Stimulated activated CD4-positive, alpha-beta T cell treated with anti-CD3 and anti-CD28 coated beads, Interleukin-4, amount 100 ng/mL, for 4 hours (primary cell): ENCODE measurements at places on chromosomes 11 and 22.

GRCh38 chr11:128874427-128874826 is 7.3 kb upstream of the KCNJ1 start:
- no peak for DNase-seq

GRCh38 chr11:12050470-12051286 is 42.3 kb upstream of the DKK3 start:
- DNase-seq = no peak

GRCh38 chr11:131808470-131808869 is 438.1 kb downstream of the NTM start:
- no peak for DNase-seq

- no peak for DNase-seq
These were observed 4.1 kb downstream of the MUC6 start for GRCh38 chr11:1032310-1032891.

GRCh38 chr11:121334973-121335710 is 42.6 kb downstream of the SC5D start:
- DNase-seq = no peak

- no peak for DNase-seq
These were observed 292.0 kb upstream of the CTSC start for GRCh38 chr11:88629496-88629895.

GRCh38 chr11:67627812-67628624 is 1.7 kb downstream of the NUDT8 start:
- DNase-seq = no peak

DNA sequence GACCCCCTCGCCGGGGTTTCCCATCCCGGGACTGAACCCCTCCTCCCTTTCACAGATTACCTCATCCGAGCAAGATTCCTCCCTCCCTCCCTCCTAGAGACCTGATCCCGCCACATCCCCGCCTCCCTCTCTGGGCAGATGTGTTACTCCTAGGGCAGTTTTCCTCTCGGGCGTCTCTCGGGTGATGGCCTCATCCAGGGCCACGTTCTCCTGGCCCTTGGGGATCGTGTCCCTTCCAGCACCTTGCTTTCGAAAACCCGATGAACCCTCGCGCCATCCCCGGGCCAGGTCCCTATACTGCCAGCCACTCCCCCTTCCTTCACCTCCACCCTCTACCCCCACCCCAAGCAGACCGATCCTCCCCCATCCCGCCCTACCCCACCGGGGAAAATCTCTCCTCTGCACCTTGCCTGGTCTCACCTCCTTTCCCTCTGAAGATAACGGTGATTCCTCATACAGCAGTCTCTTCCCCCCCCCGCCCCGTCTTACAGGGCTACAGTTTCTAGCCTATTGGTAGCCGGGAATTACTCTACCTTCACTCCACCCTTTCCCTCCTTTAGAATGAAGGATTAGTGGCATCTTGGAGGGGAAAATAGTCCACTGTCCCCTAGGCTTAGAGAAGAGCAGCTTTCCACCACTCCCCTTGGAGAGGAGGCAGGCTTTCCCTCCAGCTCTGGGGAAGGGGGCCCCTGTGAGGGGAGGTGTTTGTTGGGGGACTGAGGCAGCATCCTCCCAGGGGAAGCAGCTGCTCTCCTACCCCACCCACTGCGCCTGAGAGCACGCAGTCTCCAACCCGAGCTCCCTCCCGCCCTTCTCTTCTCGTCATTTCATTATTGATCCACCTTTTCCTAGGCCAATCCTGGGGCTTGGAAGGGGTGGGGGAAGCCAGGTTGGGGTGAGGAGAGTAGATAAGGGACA is 1.2 kb downstream of the KMT2A start:
- peak; percentile 40 for DNase-seq

GRCh38 chr11:67287355-67288197 is 1.5 kb upstream of the ANKRD13D start:
- no peak for DNase-seq

DNA sequence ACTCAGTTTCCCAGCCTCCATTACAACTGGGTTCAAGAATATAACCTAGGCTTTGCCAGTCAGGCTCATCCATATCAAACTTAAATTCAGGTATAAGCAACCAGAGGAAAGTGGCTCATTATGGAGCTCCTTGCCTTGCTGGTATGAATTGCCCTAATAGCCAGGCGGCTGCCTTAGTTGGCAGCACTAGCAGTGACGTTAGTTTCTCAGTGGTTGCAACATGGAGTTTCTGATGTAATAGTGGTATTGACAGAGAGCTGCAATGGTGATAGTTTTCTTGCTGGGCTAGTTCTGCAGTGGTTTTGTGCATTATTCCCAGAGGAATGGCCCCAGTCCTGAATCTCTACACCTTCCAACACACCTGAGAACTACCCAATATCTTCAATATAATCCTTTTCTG is 3.8 kb upstream of the TMEM123 start:
- DNase-seq = no peak

DNA sequence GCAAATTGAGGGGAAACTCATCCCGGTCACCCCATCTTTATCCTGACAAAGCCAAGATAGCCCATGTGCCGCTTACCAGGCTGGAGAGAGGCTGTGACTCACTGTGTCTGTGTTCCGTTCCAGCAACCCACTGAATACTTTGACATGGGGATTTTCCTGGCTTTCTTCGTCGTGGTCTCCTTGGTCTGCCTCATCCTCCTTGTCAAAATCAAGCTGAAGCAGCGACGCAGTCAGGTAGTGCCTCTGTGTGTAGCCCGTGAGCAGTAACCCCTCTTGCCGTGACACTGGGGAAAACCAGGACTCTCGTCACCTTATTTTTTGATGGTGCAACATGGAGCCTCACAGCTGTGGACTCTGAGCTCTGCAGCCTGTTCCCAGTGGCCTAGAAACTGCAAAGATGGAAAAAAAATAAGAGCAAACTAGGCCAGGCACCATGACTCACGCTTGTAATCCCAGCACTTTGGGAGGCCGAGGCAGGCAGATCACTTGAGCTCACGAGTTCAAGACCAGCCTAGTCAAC is 16.9 kb downstream of the C22orf31 start:
- DNase-seq = no peak

DNA sequence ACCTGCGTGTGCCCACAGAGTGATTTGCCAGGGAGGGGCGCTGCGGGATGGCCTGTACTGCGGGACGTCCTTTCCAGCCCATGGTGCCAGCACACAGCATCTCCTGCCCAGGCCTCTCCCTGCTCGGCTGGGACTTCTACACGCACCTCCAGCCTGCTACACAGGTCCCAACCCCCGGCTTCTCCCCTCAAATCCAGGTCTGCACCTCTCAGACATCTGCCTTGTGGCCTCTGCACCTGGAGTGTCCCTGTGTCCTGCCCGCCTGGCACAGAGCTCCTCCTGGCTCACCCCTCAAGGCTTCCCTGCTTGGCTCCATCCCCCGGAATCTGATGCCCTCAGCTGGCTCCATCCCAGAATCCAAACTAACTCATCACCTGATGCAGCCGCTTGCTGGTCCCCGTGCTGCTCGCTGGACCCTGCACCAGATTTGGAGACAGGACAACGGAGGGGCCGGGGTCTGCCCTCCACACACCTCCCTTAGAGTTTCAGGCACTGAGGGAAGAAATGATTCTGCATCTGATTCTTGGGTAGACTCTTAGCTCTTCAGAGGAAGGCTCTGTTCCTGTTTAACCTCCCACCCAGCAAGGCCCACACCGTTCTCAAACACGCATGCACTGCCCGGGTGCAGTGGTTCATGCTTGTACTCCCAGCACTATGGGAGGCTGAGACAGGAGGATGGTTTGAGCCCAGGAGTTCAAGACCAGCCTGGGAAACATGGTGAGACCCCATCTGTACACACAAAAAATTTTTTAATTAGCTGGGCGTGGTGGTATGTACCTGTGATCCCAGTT is 4.0 kb upstream of the LSP1 start:
- DNase-seq = no peak

DNA sequence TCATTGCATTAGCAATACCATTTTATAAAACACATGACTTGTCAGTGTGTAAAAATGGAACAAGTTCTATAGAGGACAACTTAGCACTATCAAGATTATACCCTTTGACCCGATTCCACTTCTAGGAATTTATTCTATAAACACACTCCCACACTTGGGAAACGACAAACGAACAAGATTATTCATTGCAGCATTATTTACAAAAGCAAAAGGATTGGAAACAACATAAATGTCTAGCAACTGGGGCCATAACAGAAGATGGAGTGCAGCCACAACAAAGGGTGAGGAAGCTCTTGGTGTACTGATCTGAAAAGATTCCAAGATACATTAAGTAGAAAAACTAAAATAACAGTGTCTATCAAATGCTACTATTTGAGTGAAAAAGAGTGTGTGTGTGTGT is 2.3 kb upstream of the IRAG1 start:
- DNase-seq = no peak

- no peak for DNase-seq
These were observed 32.6 kb downstream of the NFAM1 start for GRCh38 chr22:42399315-42400271.

DNA sequence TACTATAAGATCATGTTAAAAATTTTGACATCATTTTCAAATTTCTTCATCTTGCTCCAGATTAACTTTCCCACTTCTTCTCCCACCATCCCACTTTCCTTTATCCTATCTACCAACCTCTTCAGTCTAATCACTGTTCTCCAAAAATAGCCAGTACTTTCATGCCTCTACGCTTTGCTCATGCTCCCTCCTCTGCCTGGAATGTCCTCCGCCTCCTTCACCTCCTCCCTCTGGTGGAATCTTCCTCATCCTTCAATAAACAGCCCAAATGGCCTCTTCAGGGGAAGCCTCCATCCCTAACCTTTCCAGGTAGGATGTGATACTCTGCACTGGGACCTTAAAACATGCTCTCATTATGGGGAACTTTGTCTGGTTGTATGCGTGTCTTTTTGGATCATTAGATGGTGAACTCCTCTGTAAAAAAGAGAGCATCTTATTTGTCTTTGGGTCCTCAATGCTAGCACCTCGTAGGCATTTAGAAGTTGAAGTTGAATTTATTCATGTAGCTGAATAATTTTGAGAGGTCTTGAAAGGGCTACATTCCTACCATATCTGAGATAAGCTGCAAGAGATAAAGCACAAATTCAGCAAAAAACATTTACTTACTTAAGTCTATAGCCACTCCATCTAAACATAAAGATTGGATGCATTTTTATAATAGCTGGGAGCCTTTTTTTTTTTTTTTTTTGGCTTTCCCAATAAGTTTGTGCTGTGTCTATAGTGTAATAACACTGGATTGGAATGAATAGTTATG is 8.0 kb upstream of the CSRP3 start:
- DNase-seq = no peak

DNA sequence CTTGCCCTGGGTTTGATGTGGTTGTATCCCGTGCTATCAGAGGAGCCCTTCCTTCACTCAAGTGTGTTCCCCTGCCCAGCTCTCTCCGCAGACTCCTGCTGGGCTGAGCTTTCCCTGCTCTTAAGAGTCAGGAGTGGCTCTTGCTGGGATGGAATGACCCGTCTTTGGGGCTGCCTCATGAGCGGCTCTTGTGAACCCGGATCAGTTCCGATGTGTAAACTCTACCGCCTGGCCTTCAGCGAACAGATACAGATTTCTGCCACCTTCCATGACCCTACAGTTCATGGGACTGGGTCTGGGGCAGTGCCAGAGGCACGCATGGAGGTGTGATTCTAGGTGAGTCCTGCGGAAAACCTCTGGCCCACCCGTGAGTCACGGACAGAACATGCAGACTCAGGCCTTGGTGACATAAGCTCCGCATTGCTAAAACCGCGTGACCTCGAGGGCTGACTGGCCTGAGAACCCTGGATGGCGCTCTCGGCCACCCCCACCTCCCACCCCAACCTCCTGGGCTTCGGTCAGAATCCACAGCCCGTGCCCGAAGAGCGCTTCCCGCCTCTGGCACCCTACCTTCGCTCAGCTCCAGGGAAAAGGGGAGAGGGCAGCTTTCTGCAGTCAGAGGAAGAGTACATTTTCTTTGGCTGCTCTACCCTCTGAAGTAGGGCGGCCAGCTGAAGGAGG is 1.3 kb upstream of the ZBTB16 start:
- no peak for DNase-seq

DNA sequence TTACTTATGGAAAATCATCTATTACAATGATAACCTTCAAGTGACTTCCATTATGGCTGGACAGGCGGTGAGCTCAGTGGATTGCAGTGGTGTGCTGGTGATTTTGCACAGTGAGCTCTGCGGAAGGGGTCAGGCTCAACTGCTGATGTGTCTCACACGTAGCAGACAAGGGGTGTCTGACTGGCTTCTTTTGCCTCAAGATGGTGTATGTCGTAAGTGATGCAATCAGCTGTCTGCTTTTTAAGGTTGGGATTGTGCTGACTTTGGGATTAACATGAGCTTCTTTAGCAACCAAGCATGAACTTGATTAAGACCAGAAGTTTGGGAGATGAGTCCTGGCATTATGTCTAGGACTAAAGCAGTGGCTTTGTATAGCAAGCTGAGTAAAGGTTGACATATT is 49.5 kb downstream of the POLD3 start:
- no peak for DNase-seq

DNA sequence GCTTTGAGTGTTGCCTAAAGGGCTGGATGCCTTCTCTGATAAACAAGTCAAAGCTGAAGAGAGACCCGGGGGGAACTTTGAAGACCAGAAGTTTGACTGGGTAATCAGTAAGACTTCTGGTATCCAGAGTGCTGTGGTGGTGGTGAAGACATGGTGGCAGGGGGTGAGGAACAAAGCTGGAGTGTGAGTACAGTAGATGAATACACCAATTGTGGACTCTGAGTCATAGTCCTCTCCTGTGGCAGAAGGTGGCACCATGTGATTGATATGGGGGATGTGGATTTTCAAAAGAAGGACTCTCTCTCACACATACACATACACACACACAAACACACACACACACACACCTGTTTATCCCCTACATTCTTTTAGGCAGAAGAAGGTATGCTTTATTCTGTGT is 12.3 kb downstream of the MS4A6A start:
- no peak for DNase-seq

DNA sequence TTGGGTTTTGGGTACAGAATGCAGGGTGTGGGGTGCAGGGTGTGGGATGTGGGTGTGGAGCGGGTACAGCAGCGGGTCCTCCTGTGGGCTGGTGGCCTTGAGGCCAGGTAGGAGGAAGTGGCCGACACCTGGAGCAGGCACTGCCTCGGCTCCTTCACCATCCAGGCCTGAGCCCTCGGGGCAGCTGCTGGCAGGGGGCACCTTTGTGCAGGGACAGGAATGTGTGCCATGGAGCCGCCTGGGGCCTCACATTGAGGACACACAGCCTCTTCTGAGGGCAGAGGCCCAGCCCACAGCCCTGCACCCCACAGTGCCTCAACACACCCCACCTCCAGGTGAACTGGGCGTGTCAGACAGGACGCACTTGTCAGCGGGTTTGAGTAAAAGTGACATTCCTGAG is 984.0 kb downstream of the BRD1 start:
- DNase-seq = no peak

- no peak for DNase-seq
These were observed 16.5 kb downstream of the BRD1 start for GRCh38 chr22:49811020-49811791.

GRCh38 chr11:19559746-19560145 is 152.9 kb upstream of the NAV2 start:
- no peak for DNase-seq
